Cortex of kidney (tissue), 1 donor: ENCODE measurements at places on chromosomes 4 and X.

GRCh38 chr4:52173470-52174045 lies 122.5 kb downstream of the SPATA18 start:
- no peak for DNase-seq

DNA sequence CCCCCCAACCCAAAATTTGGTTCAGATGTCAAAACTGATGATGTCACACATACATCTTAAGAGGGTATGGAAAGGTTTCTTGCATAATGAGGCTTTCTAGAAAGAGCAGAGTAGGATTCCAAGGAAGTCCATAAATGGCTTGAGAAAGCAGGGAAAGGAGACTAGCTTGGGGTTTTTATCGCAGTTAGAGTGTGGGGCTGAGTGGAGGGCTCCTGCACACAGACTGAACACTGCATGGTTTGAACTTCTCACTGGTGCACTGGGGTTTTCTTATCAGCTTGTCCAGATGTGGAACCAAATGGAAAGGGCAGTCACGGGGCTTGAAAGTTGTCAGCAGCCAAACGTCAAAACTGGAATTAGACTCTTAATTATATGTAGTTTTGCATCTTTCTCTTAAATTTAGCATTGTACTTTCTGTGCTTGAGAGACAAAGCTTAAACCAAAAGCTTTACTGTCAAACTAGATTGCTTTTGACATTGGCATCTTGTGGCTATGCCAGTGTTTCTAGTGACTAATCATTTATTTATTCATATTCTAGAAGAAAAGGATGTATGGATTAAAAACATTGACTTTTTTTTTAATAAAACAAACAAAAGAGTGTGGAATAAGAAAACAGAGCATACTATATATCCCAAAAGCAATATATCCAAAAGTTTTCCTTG lies 78.3 kb upstream of the STIM2 start:
- DNase-seq, result no peak

GRCh38 chrX:129983575-129984110 lies 1.2 kb downstream of the BCORL1 start:
- no peak for DNase-seq

DNA sequence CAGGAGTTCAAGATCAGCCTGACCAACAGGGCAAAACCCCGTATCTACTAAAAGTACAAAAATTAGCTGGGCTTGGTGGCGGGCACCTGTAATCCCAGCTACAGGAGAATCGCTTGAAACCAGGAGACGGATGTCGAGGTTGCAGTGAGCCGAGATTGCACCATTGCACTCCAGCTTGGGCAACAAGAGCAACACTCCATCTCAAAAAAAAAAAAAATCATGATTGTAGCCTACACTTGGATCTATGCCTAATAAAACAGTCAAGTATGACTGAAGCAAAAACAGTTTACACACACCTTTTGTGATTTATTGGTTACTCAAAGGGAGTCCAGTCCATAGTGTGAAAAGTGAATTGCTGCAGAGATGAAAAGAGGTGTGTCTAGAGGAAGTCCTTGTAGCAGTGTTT lies 34.7 kb upstream of the TASL start:
- DNase-seq, result no peak

DNA sequence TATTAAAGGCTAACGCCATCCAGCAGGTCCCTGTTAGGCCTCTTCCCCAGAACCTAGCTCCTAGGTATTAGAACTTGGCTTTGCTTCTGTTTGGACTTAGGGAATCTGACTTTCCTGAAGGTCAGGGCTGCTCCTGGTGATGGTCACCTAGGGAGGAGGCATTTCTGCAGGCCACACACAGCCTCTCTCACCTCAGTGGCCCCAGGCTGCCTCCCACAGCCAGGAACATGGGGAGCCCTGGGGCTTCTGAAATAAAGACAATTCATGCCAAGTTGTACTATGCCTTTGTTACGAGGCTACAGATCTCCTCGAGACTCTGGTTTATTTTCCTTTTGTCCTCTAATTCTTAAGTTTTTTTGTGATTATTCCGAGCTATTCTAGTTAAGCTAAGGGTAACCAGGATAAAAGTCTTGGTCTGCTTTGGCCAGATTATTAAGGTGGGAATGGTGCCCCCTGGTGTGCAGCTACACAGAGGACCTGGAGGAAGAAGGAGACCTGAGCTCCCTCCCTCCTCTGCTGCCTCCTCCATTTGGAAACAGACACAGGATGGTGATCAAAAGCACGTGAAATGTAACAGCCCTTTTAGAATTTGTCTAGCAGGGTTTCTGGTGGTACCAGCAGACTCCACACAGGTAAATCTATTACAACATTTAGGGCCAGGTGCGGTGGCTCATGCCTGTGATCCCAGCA lies 131.0 kb downstream of the DCLK2 start:
- DNase-seq, result no peak

DNA sequence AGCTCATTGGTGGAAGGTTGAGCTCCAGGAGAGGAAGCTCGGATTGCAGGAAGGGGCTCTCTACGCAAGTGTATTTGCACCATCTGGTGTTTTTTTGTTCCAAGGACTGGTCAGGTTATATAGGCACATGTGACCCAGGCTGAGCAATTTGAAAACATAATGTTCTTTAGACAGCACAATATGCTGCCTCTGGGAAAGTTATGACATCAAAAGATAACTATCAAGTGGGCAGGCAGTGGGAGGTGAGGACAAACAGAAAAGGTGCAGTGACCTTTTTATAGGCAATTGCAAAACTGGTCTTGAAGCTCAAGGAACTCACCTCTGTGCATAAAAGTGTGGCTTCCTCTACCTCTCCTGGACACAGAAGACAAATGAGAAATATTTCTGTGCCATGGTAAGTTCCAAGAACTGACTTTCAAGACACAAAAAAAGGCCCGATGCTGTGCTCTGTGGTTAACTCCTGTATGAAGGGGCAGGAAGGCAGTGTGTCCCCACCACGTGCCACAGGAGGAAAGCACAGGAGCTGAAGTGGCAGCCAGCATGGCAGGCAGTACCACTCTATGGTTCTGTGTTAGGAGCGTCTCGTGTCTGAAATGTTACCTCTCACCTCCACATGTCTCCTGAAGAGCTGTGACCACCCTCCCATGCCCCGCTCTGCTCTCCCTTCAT lies 128.6 kb downstream of the SHROOM3 start:
- DNase-seq, result no peak

GRCh38 chrX:134004084-134004483 lies 18.7 kb upstream of the GPC3 start:
- no peak for DNase-seq

- no peak for DNase-seq
Measured at GRCh38 chrX:18410038-18410437, 15.4 kb upstream of the CDKL5 start.

GRCh38 chr4:164770010-164770724 lies 16.2 kb downstream of the SMIM31 start:
- DNase-seq, result no peak

DNA sequence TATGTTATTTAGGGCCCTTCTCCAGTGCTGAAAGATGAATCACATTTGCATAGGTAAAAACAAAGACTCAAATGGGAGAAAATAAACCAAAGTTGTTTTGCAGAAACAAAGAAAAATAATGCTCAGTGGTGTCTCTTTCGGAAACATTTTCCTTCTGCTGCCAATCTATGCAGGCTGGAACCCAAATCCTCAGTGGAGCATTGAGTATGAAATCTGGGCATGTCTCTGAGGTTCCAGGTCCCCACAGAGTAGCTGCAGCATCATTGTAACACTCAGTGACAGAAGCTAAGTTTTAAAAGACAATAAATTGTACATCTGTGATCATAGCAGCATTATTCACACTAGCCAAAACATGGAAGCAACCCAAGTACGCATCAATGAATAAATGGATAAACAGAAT lies 303.6 kb downstream of the FBXW7 start:
- DNase-seq, result no peak

GRCh38 chrX:134764202-134764785 lies 106.0 kb upstream of the PLAC1 start:
- no peak for DNase-seq

DNA sequence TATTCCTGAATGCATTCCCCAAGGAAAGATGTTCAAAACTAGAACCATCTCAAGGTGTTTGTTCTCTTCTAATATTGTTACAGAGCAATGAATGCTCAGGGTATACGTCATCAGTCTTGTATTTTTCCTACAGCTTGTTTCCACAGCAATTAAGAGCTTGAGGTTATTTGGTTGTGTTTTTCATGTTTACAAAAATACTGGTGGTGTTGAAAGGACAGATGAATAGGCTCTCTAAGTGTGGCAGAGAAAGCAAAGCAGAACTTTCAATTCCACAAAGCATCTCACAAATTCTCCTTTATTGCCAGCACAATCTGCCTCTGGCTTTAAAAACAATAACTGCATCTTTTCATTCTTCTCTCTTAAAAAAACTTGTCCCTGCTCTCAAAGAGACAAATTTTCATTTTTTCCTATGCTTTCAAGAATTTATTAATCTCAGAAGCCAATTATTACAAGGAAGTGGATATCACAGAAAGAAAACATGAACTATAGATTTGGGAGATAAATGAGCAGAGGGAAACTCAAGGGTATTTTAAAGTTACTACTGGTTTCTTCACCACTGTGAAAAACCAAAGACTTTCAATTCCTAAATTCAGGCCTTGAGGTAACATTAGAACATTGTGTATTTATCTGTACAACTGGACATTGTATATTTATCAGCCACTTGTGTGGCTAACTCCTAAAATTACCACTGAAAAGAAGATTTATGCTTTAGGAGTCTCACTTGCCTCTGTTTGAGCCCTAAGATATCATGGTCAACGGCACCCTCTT lies 49.2 kb downstream of the DDX53 start:
- DNase-seq, result no peak

GRCh38 chrX:672931-673330 lies 42.3 kb downstream of the SHOX start:
- DNase-seq, result no peak

DNA sequence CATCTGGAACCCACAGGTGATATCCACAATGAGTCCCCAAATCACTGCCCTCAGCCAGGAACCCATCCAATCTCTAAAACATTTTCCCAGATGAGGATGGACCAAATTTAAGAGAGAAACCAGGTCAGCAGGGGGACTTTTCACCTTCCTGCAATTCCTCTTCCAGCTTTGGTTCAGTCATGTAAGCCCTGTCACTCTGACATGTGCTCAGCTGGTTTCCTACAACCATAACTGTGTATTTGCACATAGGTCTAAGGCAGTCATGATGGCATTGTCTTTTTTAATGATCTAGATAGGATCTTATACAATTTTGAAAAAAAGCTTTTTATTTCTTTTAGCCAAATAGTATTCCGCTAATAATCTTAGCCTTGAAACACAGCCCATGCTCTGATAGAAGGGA lies 6.5 kb downstream of the CXXC4 start:
- DNase-seq, result no peak

DNA sequence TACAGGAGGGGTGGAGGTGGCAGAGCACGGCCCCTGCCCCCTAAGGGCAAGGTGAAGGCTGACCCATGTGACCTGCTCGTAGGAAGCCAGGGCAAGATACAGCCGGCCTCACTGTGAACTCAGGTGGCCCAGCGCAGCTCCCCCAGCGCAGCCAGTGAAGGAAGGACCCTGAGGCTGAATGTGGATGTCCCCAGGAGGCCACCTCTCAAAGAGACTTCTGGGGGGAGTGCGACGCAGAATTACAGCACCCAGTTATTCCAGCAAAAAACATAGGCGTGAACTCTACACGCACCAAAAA lies 52.6 kb downstream of the ZFYVE28 start:
- no peak for DNase-seq

DNA sequence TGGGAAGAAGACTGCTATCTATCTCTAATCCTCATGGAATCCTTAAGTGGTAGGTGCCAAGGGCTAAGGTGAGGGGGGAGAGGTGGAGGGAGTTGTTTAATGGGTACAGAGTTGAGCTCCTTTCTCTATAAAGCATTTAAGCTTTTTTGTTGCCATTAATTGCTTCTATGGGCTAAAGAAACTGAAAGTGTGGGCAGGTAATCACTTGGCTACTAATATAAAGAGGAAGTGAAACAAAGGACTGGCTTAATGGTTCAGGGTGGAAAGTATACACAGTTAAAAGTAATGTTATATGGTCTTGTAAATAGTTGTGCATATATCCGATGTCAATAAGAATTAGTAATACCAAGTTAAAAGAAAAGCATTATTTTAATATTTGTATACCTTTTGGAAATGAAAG lies 83.9 kb downstream of the POLA1 start:
- DNase-seq, result no peak

DNA sequence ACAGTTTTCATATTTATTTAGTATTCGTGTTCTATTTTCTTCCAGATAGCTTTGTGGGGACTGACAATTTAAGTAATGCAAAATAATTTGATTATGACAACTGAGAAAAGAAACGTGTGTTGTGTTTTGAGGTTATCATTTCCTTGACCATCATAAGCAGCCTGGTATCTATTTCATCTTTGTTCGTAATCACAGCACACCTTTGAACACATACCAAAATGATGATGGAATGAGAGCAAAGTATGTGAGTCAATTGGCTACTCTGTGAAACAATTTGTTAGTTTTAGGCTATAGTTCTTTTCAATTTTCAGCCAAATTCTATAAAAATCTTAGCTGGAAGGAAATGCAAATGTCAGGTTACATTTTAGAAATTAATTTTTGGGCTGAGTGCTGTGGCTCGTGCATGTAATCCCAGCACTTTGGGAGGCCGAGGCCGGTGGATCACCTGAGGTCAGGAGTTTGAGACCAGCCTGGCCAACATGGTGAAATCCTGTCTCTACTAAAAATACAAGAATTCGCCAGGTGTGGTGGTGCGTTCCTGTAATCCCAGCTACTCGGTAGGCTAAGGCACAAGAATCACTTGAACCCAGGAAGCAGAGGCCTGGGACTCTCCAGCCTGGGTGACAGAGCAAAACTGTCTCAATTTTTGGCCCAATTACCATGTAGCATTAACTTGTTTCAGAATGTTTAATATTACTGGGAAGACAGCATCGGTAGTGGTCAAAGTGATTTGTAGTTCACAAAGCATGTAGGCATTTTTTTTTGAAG lies 1.1 kb upstream of the DUSP21 start:
- no peak for DNase-seq

- DNase-seq, result no peak
Measured at GRCh38 chr4:38150766-38151165, 190.6 kb downstream of the PTTG2 start.

DNA sequence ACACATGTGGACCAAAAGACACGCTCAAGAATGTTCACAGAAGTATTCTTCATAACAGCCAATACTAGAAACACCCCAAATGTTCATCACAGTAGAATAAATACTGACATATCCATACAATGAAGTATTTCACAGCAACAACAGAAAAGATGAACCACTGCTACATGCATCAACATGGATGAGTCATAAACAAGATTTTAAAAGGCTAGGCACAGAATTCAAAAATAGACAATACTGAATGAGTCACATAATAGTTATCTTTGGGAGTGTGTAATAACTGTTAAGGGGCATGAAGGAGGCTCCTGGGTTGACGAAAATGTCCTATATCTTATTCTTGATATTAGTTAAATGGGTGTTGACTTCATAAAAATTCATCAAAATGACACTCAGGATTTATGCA lies 43.5 kb downstream of the CLOCK start:
- no peak for DNase-seq
